MM.1S (cell line): ENCODE measurements at places on chromosomes 16 and 17.

- no peak for DNase-seq
These were observed 72.7 kb upstream of the GNG13 start for GRCh38 chr16:873243-873661.

GRCh38 chr17:62718429-62718828 lies 89.7 kb downstream of the MARCHF10 start:
- DNase-seq: no peak

DNA sequence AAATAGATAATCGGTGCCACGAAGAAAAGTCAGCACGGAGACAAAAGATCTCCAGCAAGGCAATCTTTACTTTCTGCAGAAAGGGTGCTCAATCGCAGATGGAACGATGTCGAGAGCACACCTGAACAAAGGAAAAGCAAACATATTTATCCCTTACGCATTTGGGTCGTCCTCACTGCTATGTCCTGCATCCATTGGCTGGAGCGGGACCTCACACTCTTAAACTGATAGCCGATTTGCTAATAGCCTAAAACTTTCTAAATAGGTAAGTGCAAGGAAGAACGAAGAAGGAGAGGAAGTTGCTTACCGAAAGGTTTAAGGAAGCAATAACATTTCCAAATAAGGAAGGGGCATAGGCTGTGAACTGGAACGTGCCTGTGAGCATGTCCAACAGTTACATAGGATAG lies 1.2 kb upstream of the AKAP10 start:
- no peak for DNase-seq

GRCh38 chr16:11530171-11530940 lies 56.4 kb downstream of the LITAF start:
- DNase-seq: no peak
